ENCODE measurements at places on chromosomes 7 and 10.

GRCh38 chr7:25562673-25563182 lies 334.4 kb upstream of the NPVF start:
- no peak for DNase-seq

- DNase-seq: no peak
Measured at GRCh38 chr10:29839826-29840515, 205.2 kb upstream of the SVIL start.

GRCh38 chr10:106312087-106312486 lies 852.4 kb downstream of the SORCS1 start:
- DNase-seq: no peak

DNA sequence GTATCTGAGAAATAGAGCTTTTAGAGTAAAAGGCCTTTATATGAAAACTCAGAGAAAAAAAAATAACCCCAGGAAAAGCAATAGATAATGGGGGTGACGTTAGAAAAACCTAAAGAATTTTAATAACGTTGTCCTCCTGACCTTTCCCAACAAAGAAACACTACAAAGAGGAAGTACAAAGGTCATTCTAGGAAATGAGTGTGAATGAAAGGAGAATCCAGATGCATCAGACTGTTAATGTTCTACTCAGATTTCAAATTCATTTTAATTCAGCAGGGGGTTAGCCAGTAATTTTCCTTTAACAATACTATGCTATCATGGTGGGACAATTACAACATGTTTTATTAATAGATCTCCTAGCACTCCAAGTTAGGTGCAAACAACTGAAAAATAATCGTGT lies 73.8 kb upstream of the CDK1 start:
- no peak for DNase-seq

DNA sequence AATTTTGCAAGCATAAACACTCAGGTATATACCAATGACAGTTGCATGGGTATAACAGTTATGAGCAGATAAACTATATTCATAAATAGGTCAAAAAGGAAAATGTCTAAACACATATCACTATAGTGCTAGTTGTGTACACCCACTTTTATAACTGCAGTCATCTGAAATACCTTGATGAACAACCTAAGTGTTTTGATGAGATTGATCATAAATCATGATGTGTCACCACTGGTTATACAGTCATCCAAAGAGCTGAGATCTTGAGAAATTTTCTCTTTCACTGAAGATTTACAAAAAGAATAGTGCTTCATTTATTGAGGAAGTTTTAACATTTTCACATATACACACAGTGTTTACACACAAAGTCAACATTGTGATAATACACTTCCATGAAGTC lies 78.6 kb upstream of the SLC25A13 start:
- no peak for DNase-seq

GRCh38 chr7:36214608-36215456 lies 61.8 kb downstream of the EEPD1 start:
- no peak for DNase-seq

DNA sequence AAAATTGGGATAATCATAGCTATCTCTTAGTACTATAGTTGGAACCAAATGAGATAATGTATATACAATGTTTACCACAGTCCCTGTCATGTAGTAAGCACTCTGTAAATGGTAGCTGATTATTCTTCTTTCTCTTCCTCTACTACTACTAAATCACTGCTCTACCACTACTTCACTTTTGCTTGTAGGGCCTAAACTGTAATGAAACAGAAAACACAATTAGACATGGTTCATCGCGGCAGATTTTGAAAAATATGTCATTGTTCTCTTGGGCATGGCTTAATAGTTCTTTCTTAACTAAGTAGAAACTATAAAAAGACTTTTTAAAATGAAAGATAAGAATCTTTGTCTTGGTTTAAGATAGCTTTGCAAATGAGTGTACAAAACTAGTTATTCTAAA lies 34.9 kb downstream of the R3HCC1L start:
- DNase-seq: no peak

DNA sequence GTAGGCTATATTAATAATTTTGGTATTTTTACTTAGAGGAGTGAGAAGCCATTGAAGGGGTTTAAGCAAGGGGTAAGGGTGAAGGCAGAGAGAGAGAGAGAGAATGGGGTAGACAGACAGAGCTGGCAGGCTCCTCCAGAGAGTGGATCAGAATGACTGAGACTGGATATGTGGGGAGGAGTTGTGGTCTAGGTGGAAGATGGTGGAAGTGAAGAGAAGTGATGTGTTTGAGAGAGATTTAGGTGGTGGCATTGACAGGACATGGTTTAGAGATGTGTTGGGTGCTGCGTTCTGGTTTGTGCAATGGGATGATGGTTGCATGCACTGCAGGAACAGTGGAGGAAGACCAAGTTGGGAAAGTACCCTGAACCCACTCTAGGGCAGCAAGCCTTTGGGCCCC lies 92.2 kb downstream of the CCNY start:
- no peak for DNase-seq

DNA sequence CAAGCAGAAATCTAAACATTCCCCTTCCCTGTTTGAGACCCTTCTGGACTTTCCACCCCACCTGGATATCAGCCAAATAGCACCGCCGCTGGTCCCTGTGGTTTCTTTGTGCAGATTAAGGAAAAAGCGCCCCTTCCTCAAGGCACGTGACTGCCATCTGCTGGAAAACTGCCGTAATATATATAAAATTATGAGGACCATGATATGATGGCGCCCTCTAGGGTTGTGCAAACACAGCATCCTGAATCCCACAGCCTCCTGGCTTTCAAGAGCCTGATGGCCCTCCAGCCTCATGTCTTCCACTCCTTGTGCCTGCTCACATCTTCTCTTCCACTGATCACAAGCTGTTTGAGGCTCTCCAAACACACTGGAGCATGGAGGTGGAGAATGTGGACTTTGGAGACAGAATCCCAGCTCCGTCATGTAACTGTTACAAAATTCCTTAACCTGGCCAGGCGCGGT lies 121.3 kb downstream of the MYL10 start:
- DNase-seq: no peak

- no peak for DNase-seq
Measured at GRCh38 chr10:92593619-92594588, 974 bp downstream of the KIF11 start.

GRCh38 chr10:119275085-119275484 lies 67.7 kb downstream of the GRK5 start:
- no peak for DNase-seq

All from T1000 (cell line).